ENCODE measurements at places on chromosomes 2 and 18.

DNA sequence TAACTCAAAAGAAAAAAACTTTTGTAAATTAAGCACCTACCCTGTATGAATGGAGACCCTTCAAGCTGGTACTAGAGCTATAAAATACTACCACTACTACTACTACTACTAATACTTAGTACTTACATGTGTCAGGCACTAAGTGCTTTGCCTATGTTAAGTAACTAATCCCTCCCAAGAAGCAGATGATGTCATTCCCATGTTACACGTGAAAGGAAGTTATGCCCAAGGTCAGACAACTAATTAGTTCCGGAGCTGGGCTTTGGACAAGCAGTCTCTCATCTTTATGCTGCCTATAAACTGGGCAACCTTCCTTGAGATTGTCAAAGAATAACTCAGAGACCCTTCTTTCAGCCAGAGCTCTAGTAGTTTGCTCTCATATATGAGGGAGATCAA lies 13.9 kb upstream of the ATP6V1B1 start:
- no peak for DNase-seq

GRCh38 chr2:232236200-232236599 lies 142.4 kb upstream of the ALPP start:
- no peak for DNase-seq

- no peak for DNase-seq
Measured at GRCh38 chr2:236862961-236863728, 222.5 kb upstream of the COPS8 start.

GRCh38 chr18:59455728-59456276 lies 96.7 kb upstream of the LMAN1 start:
- DNase-seq, result no peak

GRCh38 chr2:727071-727470 lies 49.9 kb upstream of the TMEM18 start:
- no peak for DNase-seq

GRCh38 chr2:155980941-155981560 lies 351.5 kb downstream of the NR4A2 start:
- DNase-seq, result no peak

DNA sequence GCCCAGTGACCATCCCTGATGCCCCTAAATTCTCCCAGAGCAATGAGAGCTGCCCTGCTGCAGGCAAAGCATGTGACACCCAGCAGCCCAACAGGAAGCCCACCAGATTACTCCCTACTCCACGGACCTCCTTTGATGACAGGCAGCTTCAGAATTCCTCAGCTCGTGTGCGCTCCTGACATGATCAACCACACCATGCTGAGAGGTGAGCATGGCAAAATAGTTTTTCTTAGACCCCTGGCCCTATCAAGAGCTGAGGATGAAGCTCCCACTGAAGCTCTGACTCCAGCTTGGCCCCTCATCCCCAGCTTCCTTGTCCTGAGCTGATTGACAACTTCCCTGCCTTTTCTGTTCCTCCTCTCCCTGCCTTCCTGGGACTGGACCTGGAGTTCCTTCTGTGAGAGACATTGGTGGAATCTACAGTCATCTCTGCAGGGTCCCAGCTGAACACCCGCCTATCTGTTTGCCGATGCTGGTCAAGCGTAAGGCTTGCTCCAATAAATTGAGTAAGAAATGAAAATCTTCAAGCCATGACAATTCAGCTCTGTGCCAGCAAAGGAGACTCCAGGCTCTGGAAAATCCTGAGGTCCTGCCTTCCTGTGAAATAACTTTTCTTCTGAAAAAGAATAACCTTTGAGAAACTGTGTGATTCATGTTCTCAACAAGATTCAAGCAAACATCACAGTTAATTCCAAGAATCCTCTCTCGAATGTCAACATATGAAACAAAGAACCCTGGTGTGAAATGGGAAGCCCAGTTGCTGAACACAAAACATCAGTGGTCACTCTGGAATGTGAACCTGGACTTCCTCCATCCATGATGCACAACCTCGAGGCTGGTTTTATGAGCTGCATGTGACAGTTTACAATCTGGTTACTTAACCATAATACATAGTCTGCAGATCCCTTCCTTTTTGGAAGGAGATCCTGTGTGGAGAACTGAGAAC lies 201.1 kb downstream of the SPP2 start:
- DNase-seq, result no peak

DNA sequence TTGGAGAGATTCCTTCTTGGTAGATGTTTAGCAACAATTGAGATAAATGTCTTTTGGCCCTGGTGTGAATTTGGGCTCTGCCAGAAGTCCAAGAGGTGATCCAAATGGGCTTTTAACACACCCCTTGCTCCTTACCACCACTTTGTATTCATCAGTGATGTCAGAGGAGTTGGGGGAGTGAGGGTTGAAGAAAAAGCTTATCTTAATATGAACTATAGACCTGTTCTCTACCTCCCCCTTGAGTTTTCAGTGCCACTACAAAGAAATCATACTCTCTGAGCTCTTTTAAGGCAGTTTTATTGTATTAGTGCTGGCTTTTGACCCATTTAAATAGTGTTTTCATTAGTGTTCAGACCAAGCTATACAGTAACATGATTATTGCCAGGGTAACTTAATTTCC lies 229.1 kb downstream of the PHLPP1 start:
- DNase-seq, result no peak

DNA sequence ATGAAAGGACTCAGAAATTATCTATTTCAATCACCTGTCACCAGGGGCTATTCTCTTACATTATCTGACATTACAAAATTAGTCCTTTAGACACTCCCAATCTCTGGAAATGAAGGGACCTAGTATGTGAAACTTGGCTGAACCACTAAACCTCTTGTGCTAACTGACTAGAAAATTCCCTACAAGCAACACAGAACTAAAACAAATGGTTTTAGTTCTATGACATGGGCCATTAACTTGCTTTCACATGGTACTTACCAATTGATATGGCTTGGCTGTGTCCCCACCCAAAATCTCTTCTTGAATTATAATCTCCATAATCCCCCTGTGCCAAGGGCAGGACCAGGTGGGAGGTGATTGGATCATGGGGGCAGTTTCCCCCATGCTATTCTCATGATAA lies 16.6 kb downstream of the SERPINE2 start:
- no peak for DNase-seq

DNA sequence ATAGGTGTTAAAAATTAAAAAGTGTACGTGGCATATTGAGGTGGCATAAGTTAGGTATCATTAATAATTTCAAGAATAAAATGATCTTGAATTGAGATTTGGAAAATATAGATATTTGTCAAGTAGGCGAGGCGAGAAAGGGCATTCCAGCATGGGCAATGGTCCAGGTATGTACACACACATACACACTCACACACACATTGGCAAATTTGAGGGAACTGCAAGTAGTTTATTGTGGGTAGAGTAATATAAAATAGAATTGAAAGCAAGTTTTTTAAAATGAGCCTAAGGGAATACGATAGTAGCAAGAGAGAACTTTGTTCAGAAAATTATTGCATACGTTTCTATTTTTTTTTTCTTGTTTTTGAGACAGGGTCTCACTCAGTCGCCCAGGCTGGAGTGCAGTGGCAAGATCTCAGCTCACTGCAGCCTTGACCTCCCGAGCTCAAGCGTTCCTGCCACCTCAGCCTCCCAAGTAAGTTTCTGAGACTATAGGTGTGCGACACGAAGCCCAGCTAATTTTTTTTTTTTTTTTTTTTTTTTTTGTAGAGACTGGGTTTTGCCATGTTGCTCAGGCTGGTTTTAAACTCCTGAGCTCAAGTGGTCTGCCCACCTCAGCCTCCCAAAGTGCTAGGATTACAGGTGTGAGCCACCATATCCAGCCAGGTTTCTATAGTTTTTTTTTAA lies 96.7 kb upstream of the SLC39A10 start:
- no peak for DNase-seq

DNA sequence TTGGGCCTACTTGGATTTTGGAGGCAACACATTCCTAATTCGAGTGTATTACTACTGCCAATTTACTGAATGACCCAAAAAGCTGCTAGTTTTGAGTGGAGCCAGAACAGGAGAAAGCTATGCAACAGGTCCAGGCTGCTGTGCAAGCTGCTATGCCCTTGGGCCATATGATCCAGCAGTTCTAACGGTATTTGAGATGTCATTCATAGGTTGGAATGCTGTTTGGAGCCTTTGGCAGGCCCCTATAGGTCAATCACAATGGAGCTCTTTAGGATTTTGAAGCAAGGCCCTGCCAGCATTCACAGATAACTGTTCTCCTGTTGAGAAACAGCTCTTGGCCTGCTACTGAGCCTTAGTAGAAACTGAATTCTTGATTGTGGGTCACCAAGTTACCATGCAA lies 368.7 kb downstream of the CDH19 start:
- no peak for DNase-seq

GRCh38 chr2:225636558-225636957 lies 237.0 kb downstream of the NYAP2 start:
- DNase-seq, result no peak

DNA sequence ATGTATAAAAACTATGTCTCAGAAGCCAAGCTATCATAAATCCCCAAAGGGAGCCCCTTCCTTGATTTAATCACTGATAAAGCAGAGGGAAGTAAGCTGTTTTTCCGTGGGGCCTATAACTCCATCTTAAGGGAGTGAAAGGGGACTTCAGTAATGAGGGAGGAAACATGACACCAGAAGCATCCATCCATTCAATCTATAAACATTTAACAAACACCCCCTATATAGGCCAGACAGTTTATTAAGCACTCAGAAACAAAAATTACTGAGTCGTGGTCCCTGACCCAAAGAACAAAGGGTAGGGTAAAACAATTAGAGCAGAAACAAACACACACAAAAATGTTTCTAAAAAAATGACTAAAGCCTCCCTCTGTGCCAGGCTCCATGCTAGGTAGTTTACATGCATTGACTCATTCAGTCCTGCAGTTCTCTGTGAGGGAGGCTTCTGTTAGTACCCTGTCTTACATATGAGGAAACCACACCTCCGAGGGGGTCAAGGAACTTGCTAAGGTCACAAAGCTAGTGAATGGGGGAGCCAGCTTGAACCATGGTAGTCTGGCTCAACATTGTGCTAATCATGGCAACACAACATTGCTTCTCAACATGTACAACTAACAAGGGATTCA lies 472.1 kb downstream of the CDH2 start:
- no peak for DNase-seq

DNA sequence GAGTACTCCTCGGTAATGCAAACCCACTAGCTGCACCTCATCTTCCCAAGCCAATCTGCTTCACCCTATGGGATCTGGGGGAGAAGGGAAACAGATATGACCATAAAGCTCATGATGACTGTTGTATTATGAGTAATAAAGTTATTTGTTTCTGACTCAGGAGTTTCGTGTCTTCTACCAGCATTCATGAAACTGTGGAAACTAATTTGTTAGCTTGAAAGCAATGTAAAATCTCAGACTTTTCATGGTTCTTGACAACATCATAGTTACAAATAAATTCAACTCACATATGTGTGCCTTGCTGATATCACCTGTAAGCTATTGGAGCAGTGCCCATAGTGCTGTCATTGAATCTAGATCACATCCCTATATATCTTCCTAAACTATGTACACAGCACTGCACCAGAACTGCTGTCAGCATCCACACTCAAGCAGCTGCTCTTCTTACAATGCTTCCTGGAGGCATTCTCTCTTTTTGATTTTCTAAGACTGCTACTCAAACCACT lies 135.6 kb upstream of the KYNU start:
- no peak for DNase-seq

DNA sequence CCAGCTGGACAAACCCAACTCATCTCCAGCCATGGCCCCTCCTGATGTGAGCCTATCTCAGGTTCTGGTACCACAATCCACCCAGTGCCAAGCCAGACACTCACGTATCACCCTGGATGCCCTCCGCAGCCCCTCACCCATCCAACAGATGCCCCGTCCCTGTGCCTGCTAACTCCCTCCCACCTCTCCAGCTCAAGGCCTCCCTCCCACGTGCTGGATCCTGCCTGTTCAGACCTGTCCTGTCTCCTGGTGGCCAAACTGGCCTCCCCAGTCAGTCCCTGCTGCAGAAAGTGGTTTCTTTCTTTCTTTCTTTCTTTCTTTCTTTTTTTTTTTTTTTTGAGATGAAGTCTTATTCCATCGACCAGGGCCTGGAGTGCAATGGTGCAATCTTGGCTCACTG lies 86.2 kb downstream of the RRM2 start:
- DNase-seq, result no peak

GRCh38 chr2:218727502-218728165 lies 17.0 kb downstream of the TTLL4 start:
- no peak for DNase-seq

- DNase-seq, result no peak
Measured at GRCh38 chr2:10454505-10454904, 6.4 kb upstream of the ODC1 start.

DNA sequence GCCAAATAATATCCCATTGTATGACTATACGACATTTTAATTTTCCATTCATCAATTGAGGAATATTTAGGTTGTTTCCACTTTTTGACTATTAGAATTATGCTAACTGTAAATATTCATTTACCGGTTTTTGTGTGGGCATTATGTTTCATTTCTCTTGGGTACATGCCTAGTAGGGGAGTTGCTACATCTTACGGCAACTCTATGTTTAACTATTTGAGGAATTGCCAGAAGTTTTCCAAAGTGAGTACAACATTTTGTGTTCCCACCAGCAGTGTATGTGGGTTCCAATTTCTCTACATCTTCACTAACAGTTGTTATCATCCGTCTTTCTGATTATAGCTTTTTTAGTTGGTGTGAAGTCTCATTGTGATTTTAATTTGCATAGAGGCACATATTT lies 1.6 kb upstream of the KDSR start:
- DNase-seq, result no peak

DNA sequence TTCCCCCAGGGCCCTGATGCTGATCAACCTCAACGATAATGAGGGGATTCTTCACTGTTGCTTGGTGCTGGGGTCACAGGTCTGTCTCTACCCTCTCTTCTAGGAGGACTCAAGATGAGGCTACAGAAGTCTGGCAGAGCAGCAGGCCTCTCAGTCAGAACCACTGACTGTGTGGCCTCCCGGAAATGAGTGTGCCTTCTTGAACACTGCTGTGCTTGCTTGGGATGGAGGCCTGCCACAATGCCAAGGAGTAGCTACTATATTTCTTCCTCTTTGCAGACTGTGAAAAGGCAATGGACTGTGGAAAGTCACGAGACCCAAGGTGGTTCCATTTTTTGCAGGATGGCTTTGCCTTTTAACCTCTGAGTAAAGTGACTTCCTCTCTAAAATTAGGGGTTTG lies 5.8 kb upstream of the HOXD1 start:
- no peak for DNase-seq

DNA sequence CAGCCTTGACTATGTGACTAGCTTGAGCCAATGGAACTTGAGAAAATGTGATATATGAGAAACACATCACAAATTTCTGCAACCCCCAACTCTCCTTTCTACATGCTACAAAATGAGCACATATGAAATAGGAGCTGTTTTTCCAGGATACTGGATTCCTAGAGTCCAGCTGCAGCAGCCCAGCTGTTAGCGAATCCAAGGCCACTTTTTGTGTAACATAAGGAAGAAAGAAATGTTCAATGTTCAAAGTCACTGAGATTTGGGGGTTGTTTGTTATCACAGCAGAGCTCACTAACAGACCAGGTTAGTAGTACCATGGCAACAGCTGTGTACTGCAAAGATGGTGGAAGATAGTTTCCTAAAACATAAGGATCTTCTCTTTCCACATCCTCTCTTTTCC lies 12.6 kb upstream of the COL6A3 start:
- no peak for DNase-seq

Measured in CD4-positive, alpha-beta T cell treated with Interferon gamma for 1 hour (primary cell).